Activated T-helper 1 cell treated with anti-CD3 and anti-CD28 coated beads, Interleukin-2, amount 50 U/mL, for 16 hours (primary cell): ENCODE measurements at places on chromosomes 1 and 21.

GRCh38 chr21:31449921-31450535, 106.0 kb upstream of the TIAM1 start:
- no peak for DNase-seq

- DNase-seq, result no peak
Measured at GRCh38 chr1:227884370-227885134, 63.2 kb downstream of the WNT9A start.

DNA sequence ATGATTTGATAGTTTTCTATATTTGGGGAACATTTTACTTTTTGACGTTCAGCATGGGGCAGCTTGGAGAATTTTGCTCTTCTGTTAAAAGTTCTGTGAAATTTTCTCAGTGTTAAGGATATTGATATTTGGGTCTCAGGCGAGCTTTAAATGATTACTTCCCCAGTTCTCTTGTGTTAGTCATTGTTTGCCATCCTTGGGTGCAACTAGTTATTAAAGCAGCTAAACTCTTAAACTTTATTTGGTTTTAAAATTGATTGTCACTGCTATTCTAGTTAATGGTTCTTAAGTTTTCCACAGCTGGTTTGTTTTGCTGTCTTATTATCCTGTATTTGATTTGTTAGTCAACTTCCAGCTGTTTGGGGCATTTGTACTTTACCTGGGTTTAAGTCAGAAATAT, 9.0 kb downstream of the COG2 start:
- DNase-seq, result no peak

DNA sequence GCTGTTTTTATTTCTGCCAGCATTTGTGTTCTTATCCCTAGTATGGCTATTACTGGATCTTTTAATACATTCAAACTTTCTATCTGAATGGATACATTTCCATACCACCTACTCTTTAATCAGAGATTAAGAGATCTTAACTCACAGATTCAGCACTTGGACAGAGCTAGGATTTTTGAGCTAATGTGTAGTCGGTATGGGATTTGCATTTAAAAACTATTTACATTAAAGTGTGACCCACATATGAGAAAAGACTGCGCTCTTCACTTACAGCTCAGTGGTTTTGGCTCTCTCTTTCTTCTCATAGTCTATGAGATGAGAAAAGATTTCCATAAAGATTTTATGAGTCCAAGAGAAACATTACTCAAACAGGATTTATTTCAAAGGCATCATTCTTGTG, 16.4 kb downstream of the HMGB4 start:
- DNase-seq, result no peak
